Cardiac muscle cell (in vitro differentiated cells and primary cell): ENCODE measurements at places on chromosomes 13 and 19. TPM values are rescaled to one million over a fixed set of nuclear protein-coding genes. Genes with fewer than 3 reads are reported as not detected.

GRCh38 chr13:99935772-99936171 is 35.8 kb downstream of the ZIC5 start:
- no peaks in the 10 kb centered on the region for H3K27me3 ChIP-seq
- no peak for DNase-seq
- no peaks in the 10 kb centered on the region for H3K4me1 ChIP-seq
- no peak overlapping the region for H3K4me3 ChIP-seq
- no peaks in the 10 kb centered on the region for H3K36me3 ChIP-seq

GRCh38 chr19:42563352-42564210 is 31.1 kb downstream of the CEACAM8 start:
- no peaks in the 10 kb centered on the region for H3K36me3 ChIP-seq
- H3K27me3 ChIP-seq, result no peaks in the 10 kb centered on the region
- peak; percentile 73 for DNase-seq
- H3K4me1 ChIP-seq, result peaks cover 14% of the 10 kb centered on the region

DNA sequence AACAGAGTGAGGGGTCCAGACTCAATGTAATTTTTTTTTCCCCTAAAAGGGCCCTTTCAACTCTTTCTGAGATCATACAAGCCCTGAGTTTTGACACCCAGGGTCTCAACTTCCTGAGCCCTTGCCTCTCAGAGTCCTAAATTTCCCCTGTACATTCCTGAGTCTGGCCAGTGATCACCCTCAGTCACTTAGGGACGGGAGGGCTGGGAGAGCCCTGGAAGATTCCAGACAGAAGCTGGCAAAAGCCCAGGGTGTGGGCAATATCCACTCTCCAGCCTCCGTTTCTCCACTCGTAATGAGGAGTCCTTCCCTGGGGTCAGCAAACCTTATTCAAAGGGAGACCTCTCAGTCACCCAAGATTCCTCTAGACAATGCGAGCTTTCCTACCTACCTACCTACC is 1.6 kb downstream of the PPP1R13L start:
- no peaks in the 10 kb centered on the region for H3K27me3 ChIP-seq
- H3K27ac ChIP-seq, result no peak overlapping the region
- DNase-seq, result no peak
- H3K4me1 ChIP-seq, result peaks cover 18% of the 10 kb centered on the region

DNA sequence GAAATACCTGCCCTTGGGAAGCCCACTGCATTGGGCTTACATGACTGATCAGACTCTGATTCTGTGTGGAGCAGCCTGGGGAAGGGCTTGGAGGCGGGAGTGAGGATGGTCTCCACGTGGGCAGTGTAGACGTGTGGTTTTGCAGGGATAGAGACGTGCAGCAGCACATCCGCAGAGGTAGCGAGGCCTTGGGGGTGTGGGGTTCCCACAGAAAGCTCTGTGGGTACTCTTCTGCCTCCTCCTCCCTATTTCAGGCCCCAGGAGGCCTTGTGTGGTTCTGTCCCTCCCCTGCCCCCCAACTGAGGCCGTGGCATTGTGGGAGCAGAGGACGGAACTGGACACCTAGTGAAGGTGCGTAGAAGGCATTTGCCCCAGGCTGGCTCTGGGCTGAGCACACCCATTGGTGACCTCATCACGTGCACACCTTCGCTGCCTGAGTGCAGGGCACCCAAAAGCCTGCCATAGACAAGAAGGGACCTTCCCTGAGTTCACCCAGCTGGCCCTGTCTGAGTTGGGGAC is 28.9 kb downstream of the PPP1R37 start:
- no peaks in the 10 kb centered on the region for H3K27me3 ChIP-seq
- no peak overlapping the region for H3K4me3 ChIP-seq
- H3K4me1 ChIP-seq, result peaks cover 9% of the 10 kb centered on the region

- H3K4me3 ChIP-seq, result peak within 1 kb of the TSS; percentile 28
- H3K36me3 ChIP-seq, result no peaks in the 10 kb centered on the region
- no peaks in the 10 kb centered on the region for H3K4me1 ChIP-seq
- H3K27me3 ChIP-seq, result peaks cover 16% of the 10 kb centered on the region
- H3K27ac ChIP-seq, result no peak within 1 kb of the TSS
Observed at GRCh38 chr19:41192574-41193429, at the start of gene CYP2S1. Gene CYP2S1, plus strand, starts transcription at chr19:41193219. Its CDS starts 46 bp downstream, at chr19:41193265.

DNA sequence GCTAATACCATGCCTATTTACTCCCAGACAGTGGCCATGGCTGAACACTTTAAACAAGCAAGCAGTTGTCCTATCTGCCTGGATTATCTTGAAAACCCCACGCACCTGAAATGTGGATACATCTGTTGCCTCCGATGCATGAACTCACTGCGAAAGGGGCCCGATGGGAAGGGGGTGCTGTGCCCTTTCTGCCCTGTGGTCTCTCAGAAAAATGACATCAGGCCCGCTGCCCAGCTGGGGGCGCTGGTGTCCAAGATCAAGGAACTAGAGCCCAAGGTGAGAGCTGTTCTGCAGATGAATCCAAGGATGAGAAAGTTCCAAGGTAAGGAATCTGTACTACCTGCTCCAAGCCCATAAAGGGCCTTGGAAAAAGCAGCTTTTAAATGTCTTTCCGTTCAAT is 8.6 kb downstream of the RFPL4AL1 start:
- H3K27me3 ChIP-seq, result no peaks in the 10 kb centered on the region
- H3K27ac ChIP-seq, result no peak overlapping the region
- no peak for DNase-seq
- no peak overlapping the region for H3K4me3 ChIP-seq
- no peaks in the 10 kb centered on the region for H3K36me3 ChIP-seq

- DNase-seq, result no peak
- no peaks in the 10 kb centered on the region for H3K27me3 ChIP-seq
- H3K36me3 ChIP-seq, result peaks cover 37% of the 10 kb centered on the region
- no peaks in the 10 kb centered on the region for H3K4me1 ChIP-seq
- H3K27ac ChIP-seq, result no peak overlapping the region
Observed at GRCh38 chr19:15390814-15391213, 11.2 kb upstream of the AKAP8 start.

DNA sequence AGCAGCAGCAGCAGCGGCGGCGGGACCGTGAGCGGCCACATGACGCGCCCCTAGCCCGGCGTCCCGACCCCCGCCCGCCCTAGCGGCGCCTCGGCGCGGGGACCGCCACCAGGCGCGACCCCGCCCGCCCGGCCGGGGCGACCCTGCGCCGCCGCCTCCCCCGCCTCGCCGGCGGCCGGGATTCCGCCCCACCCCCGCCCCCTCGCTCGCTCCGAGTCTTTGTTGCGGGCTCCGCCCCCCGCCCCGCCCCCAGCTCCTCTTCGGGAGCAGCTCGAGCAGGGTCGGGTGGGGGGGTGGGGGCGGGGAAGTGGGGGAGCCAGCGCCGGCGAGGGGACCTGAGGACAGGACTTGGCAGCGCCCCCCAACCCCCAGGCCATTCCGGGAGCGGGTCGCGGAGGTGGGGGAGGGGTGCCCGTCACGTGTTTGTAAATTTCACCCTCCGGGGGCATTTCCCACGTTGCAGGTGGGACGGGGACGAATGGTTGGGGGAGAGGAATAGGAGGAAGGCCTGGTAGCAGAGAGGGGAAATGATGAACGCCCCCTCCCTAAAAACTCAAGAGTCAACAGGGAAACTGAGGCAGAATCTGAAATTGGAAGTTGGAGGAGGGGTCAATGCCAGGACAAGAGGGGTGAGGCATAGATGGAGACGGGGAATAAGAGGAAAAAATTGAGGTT is at the start of gene OLFM2:
OLFM2 (minus strand) TSS at position 190 of the 675 bp plus-strand sequence; CDS start at position 41, 149 bp downstream.
- H3K4me1 ChIP-seq, result no peaks in the 10 kb centered on the region
- DNase-seq, result peak; percentile 55
- no peak within 1 kb of the TSS for H3K27ac ChIP-seq
- no peaks in the 10 kb centered on the region for H3K36me3 ChIP-seq

DNA sequence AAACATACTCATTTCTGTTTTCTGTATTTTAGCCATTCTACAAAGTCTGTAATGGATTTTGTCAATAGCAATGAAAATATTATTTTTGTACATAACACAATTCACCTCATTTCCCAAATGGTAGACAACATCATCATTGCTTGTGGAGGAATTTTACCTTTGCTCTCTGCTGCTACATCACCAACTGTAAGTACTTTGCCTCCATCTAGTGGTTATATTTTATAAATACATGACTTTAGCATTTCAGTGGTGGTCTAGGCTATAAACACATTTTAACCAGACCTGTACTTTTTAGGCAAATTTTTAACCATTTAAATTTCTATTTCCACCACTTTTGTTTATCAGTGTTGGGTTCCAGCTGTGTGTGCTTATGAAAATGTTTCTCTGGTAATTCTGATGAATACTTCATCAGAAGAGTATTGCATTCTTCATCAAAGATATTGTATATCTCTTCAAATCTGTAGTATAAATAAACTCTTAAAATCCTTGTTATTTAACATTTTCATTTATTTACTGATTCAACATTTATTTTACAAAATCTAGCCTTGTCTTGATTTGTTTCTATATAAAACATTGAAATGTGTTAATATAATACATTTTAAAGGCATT is 222.4 kb downstream of the NBEA start:
- H3K27me3 ChIP-seq, result no peaks in the 10 kb centered on the region
- no peaks in the 10 kb centered on the region for H3K4me1 ChIP-seq
- no peak overlapping the region for H3K4me3 ChIP-seq

- H3K27me3 ChIP-seq, result no peaks in the 10 kb centered on the region
- no peaks in the 10 kb centered on the region for H3K36me3 ChIP-seq
- no peak overlapping the region for H3K27ac ChIP-seq
- no peak for DNase-seq
- H3K4me1 ChIP-seq, result peaks cover 10% of the 10 kb centered on the region
- no peak overlapping the region for H3K4me3 ChIP-seq
Observed at GRCh38 chr13:30567072-30567471, 50.6 kb upstream of the USPL1 start.

- DNase-seq, result no peak
- H3K4me3 ChIP-seq, result no peak overlapping the region
- no peaks in the 10 kb centered on the region for H3K27me3 ChIP-seq
- H3K4me1 ChIP-seq, result no peaks in the 10 kb centered on the region
Observed at GRCh38 chr13:70694996-70695715, 586.9 kb upstream of the KLHL1 start.

- no peaks in the 10 kb centered on the region for H3K36me3 ChIP-seq
- peak overlapping the region; percentile 100 for H3K27ac ChIP-seq
- peak overlapping the region; percentile 52 for H3K4me3 ChIP-seq
- DNase-seq, result peak; percentile 4
Observed at GRCh38 chr13:30615866-30616541, 1.7 kb upstream of the USPL1 start.

- DNase-seq, result no peak
- no peaks in the 10 kb centered on the region for H3K36me3 ChIP-seq
- H3K27me3 ChIP-seq, result no peaks in the 10 kb centered on the region
- H3K27ac ChIP-seq, result no peak overlapping the region
Observed at GRCh38 chr13:95056266-95056665, 245.0 kb downstream of the ABCC4 start.

Gene TNFRSF19
- 139 and 141 TPM in 2 replicates for total RNA-seq

Gene VSTM2B
- total RNA-seq, result 0.39 TPM in 1 of 2 replicates, not detected in the other

Gene CEBPA
- total RNA-seq, result 6.2 and 6.7 TPM in 2 replicates

Gene SIGLEC12
- not detected in 2 replicates for total RNA-seq

Gene PSG4
- total RNA-seq, result not detected in 2 replicates

Gene FGF22
- total RNA-seq, result not detected in 2 replicates

Gene ALG11
- total RNA-seq, result 24.8 and 26.1 TPM in 2 replicates
